ENCODE measurements at places on chromosomes 13 and 19. TPM values are rescaled to one million over a fixed set of nuclear protein-coding genes. Genes with fewer than 3 reads are reported as not detected.

DNA sequence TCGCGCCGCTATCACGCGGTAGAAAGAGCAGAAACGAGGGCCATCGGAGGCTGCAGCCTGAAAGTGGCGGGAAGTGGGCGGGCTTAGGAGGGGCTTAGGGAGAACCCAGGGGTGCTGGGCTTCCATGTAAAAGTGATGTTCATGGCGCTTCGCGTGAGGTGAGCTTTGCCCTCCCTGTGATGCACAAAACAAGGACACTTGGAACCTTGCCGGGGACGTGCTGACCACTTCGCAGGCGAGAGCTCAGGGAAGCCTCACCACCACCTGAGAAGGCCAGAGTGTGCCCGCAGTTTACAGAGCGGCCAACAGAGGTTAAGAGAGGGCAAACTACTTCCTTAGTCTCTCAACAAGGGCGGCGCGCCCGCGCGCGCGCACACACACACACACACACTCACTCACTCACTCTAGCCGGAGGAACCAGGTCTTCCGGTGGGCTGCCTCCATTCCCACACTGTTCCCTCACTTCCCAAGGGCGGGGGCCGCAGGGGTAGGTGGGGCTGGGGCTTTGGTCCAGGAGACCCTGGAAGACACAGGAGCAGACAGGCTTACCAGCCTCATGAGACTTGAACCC lies 651 bp downstream of the GAPDHS start:
- peak; percentile 36 for DNase-seq

Gene KDELR1
- total RNA-seq = 101 TPM

Gene TRIM13
- 12.1 TPM for total RNA-seq

DNA sequence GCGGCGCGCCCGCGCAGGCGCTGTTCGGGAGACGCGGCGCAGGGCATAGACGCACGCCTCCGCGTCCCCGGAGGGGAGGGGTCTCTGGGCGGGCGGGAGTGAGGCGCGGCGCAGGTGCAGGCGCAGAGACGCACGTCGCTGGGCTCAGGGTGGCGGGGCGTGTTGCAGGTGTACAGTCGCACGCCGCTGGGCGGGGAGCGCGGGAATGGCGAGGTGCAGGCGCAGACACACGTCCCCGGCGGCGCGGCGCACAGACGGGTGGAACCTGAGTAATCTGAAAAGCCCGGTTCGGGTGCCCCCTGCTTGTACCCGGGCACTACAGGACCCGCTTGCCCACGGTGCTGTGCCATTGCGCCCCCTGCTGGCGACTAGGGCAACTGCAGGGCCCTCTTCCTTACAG lies 44.7 kb downstream of the PLPP2 start:
- no peak for DNase-seq

Gene GPR4
- total RNA-seq = not detected

Gene OSCAR
- total RNA-seq = 1.1 TPM

DNA sequence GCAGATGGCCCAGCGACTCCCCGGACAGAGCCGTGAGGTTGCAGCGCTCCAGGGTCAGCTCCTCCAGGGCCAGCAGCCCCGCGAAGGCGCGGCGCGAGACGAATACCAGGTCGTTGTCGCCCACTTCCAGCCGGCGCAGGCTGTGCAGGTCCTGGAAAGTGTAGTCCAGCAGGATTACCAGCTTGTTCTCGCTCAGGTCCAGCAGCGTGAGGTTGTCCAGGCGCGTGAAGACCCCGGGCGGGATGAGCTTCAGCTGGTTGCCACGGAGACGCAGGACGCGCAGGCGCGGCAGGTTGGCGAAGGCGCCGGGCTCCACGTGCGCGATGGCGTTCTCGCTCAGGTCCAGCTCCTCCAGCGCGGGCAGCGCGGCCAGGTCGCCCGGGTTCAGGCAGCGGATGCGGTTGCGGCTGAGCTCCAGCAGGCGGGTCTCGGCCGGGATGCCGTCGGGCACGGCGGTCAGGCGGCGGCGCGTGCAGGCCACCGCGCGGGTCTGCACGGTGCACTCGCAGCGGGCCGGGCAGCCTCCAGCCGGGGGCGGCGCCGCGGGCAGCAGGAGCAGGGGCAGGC lies 9.3 kb upstream of the PEAK3 start:
- DNase-seq = no peak

Gene SPIB
- 2.1 TPM for total RNA-seq

GRCh38 chr19:16541526-16542044 lies 652 bp downstream of the CHERP start:
- DNase-seq = no peak

- no peak for DNase-seq
These were observed 268.1 kb upstream of the TMTC4 start for GRCh38 chr13:100942742-100943141.

- no peak for DNase-seq
These were observed 48.1 kb downstream of the CRTC1 start for GRCh38 chr19:18731562-18732008.

DNA sequence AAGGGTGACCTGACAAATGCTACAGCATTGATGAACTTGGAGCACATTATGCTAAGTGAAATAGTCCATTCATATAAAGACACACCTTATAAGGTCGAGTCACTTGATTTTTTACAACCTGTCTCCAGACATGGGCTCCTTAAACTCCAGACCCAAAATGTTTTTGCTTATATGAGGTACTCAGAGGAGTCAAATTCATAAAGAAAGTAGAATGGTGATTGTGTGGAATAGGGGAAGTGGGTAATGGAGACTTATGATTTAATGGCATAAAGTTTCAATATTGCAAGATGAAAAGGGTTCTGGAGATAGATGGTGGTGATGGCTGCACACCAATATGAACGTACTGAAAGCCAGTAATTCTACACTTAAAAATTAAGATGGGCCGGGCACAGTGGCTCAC lies 59.3 kb downstream of the ZNF627 start:
- DNase-seq = no peak

- no peak for DNase-seq
These were observed 150.0 kb downstream of the DPF1 start for GRCh38 chr19:38073841-38074685.

DNA sequence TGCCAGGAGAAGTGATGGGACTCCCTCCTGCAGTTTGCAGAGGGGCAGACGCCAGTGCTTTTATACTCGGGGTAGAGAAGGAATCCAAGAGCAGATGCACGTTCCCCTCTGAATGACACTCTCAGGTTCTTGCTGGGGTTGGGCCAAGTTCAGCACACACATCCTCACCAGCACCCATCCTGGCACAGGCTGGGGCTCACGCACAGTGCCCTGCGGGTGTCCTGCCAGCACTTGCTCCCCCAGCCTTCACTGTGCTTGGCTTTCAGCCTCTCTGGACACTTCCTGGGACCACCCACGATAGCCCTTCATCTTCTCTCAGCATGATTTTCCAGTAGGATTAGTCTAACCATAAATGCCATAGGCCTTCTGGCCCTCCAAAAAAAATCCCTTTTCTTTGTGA lies 158.6 kb downstream of the ZNF536 start:
- no peak for DNase-seq

DNA sequence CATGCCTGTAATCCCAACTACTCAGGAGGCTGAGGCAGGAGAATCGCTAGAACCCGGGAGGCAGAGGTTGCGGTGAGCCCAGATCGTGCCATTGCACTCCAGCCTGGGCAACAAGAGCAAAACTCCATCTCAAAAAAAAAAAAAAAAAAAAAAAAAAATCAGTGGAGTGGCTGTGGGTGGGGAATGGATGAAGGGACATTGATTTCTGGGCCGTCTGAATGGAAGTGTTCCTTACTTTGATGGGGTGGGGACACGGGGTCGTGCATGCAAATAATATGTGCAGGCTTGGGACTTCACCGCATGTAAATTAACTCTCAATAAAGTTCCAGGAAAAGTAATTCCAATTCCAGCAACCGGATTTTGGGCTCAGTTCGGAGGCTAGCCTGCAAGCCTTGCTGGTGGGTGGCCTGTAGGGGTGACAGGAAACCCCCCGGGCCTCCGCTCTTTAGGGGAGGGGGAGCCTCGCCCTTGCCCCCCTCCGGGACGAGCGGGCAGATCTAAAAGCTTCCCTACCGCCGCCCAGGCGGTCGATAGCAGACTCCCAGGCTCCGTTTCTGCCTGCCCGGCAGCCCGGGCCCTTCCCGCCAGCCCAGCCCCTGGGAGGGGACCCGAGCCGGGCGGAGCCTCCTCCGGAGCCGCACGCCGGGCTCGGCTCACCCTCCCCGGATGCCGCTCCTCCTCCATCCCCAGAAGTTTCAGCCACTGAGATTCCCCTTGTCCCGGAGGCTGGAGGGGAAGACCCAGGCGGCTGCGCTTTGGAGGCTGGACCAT lies 48.0 kb upstream of the ADGRE5 start:
- peak; percentile 12 for DNase-seq

DNA sequence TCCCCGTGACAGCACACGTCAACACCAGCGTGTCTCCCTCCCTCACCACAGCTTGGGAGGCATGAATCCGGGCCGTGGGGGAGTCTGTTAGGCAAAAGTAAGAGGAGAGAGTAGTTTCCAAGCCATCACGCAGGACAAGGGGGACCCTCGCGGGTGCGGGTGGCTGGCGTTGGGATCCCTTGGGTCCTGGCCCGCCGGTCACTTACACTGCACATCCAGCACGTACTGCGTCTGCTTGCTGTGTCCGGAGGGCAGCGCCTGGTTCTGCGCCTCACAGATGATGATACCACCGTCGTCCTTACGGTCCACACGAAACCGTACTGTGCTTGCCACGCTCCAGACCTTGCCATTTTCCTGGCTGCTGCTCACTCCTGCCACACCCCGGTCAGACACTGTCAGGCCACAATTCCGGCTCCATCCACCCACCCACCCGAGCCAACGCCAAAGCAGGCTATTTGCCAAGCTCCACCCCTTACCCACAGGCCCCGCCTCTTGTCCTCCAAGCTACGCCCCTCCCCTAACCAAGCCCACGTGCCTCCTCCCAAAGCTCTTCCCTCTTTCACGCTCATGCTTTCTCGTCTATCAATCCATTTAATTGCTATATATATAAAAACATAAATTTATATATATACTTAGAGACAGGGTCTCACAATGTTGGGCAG lies 6.6 kb upstream of the ZNF428 start:
- DNase-seq = no peak

- no peak for DNase-seq
These were observed 22.2 kb downstream of the DCLK1 start for GRCh38 chr13:36108954-36109353.

DNA sequence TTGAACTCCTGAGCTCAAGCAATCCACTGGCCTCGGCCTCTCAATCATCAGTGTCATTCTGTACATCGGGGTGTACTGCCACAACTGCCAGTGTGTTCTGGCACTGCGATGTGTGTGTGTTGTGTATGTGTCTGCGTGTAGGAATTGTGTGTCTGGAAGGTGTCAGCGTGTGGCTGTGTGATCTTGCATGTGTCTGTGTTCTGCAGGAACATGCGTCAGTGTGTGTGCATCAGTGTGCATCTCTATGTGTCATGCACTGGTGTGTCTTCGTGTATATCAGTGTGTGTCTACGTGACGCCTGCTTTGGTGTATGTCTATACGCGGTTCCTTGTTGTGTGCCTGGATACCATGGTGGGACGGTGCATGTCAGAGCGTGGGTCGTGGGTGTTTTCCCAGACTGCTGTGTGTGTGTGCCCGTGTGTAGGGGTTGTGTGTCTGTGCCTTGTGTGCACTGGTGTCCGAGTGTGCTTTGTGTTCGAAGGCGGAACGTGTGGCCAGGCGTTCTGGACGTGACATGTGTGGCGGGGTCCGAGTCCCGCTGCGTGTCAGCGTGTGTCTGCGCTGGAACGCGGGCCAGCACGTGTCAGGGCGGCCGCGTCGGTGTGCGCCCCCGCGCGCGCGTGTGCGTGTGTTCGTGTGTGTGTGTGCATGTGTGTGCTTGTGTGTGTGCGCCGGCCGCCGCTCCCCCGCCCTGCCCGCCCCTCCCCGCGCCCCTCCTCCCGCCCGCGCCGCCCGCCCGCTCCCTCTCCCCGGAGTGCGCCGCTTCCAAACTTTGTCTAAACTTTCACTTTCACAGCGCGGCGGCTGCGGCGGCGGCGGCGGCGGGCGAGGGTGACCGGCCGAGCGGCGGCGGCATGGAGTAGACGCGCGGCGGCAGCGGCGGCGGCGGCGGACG lies at the start of gene NFIX:
NFIX (plus strand) TSS at position 775 of the 895 bp plus-strand sequence. CDS start 363 bp downstream, outside the sequence.
- DNase-seq = peak; percentile 73

Gene ZNF45
- total RNA-seq = 11.4 TPM

- DNase-seq = no peak
These were observed 25.7 kb downstream of the LTBP4 start for GRCh38 chr19:40626918-40627317.

DNA sequence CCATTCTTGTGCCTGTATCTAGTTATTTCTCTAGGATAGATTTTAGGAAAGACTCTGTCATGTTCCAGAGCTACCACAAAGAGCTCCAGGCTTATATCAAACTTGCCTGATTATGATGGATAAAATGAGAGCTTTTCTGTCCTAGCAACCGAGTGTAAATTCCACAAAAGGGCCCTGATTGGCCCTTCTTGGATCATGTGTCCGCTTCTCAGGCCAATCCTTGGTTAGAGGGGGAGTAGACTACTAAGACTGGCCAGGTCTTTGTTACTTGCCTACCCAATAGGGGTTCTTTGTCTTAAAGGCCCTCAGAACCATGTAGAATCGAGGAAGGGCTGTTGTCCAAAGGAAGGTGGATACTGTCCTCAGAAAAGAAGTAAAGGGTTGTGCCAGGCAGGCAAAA lies 2.4 kb downstream of the DHX34 start:
- no peak for DNase-seq

Gene GIPC3
- total RNA-seq = 0.65 TPM

DNA sequence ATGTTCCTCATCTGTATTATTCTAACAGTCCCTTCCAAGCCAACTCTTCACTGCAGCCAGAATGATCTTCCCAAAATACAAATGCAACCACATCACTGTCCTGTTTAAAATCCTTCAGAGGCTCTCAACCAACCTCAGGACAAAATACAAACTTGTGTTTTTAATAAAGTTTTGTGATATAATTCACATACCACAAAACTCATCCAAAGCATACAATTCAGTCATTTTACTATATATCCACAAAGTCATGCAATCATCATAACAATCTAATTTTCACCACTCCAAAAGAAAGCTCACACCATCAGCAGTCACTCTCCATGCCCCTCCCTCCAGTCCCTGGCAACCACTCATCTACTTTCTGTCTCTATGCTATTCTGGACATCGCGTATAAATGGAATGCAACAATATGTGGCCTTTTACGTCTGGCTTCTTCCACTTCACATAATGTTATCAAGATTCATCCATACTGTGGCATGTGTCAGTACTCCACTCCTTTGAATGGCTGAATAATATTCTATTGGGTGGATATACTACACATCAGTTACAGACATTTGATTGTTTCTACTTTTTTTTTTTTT lies 81.7 kb upstream of the DOCK9 start:
- no peak for DNase-seq

GRCh38 chr13:113991191-113991669 lies 17.4 kb upstream of the C13orf46 start:
- DNase-seq = no peak

DNA sequence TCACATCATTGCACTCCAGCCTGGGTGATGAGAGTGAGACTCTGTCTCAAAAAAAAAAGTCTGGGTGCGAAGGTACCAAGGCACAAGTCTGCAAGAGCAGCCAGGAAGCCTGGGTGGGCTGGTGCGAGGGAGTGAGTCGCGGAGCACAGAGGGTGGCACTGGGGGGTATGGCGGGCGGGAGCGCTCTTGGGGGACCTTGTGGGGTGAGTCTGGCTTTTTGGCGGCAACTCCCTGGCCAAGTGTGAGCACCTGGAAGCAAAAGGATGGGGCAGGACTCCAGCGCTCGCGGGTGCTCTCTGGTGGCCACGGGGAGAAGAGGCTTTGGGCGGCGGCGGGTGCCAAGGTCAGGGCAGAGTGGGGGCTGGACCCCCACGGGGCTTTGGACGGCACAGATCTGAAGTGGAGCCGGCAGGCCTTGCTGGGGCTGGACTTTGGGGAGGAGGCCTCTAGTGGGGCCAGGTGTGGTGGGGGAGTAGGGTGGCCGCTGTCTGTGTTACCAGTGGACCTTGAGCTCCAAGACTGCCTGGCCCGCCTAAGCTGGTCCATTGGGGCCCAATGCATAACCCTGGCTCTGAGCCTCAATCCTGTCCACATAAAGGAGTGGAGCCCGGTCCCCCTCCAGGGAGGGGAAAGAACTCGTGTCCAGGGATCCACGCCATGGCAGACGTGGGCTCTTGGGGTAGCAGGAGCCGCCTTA lies 1.6 kb downstream of the P2RY11 start:
- peak; percentile 79 for DNase-seq
